ENCODE measurements at places on chromosomes 16 and 17. TPM values are rescaled to one million over a fixed set of nuclear protein-coding genes. Genes with fewer than 3 reads are reported as not detected.

MSRB1 gene
- total RNA-seq: 13.7 TPM

BIRC5 gene
- total RNA-seq: 3.7 TPM

- peaks cover 27% of the 10 kb centered on the region for H3K27me3 ChIP-seq
- H3K27ac ChIP-seq: no peak overlapping the region
- peaks cover 43% of the 10 kb centered on the region for H3K4me1 ChIP-seq
These were observed 2.7 kb downstream of the FOXJ1 start for GRCh38 chr17:76138234-76138895.

GRCh38 chr17:43787728-43788127 is 7.5 kb downstream of the CFAP97D1 start:
- H3K4me3 ChIP-seq: no peak overlapping the region
- DNase-seq: no peak
- no peaks in the 10 kb centered on the region for H3K27me3 ChIP-seq
- no peaks in the 10 kb centered on the region for H3K4me1 ChIP-seq
- no peak overlapping the region for H3K27ac ChIP-seq

DNA sequence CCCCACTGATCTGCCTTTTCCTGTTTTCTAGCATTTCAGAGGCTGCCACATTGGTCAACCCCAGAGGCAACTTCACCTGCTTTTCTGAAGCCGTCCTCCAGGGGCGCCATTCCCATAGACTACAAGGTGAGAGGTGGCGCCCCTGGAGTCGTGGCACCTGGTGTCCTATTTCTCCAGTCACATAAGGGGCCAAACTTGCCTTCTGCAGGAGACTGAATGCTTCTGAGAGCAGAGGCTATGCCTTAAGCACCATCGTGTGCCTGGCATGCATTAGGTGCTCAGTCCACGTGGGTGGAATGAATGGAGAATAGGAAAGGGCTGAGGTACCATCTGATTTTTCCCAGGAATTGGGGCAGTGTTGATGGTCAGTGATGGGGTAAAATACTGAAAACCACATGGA is 164.8 kb downstream of the HAPSTR1 start:
- no peaks in the 10 kb centered on the region for H3K27me3 ChIP-seq
- DNase-seq: no peak
- H3K4me3 ChIP-seq: no peak overlapping the region
- H3K27ac ChIP-seq: no peak overlapping the region

- peak within 1 kb of the TSS; percentile 89 for H3K27ac ChIP-seq
- no peaks in the 10 kb centered on the region for H3K27me3 ChIP-seq
- no peaks in the 10 kb centered on the region for H3K4me1 ChIP-seq
- H3K4me3 ChIP-seq: peak within 1 kb of the TSS; percentile 89
- DNase-seq: no peak
- no peaks in the 10 kb centered on the region for H3K36me3 ChIP-seq
These were observed at the start of gene GIT1 for GRCh38 chr17:29589524-29590410. Gene GIT1 (minus strand): TSS chr17:29589648. CDS start chr17:29589378, 270 bp downstream.
